ENCODE measurements at places on chromosomes 16 and 17.

GRCh38 chr17:51103050-51103449 is 17.6 kb downstream of the SPAG9 start:
- DNase-seq, result no peak

DNA sequence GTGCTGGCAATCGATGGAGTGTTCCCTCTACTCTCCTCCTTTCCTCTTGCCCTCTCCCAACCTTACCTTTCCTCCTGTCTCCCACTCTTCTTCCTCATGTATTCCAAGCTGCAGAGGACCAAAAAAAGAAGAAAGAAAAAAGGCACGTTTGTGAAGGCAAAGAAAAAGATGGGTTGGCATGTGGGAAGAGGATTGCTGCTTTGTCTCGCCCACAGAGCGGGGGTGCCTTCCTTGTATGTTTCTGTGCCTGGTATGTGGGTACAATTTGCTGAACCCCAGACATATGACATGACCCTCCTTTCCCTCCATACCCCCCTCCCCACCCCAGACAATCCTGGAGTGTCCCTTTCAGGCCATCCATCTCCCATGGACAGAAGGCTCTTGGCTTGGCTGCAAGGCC is 13.1 kb upstream of the CTCF start:
- DNase-seq, result no peak

DNA sequence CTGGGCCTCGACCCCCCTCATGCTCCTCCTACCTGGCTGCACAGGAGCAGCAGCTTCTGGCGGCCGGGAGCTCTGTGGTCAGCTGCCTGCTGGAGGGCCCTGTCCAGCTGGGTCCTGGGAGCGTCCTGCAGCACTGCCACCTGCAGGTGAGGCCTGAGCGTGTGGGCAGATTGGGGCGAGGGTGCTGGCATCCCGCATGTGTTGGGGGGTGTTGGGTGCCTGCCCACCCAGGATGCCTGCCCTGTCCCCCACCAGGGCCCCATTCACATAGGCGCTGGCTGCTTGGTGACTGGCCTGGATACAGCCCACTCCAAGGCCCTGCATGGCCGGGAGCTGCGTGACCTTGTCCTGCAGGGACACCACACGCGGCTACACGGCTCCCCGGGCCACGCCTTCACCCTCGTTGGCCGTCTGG is 16.5 kb downstream of the FCSK start:
- DNase-seq, result no peak

GRCh38 chr16:30889721-30890120 is 4.2 kb downstream of the BCL7C start:
- DNase-seq, result no peak
